ENCODE measurements at places on chromosomes 7 and 10.
A peak's percentile ranks its signal among the peaks of the same experiment; 100 is the strongest.

- no peak for DNase-seq
These were observed 13.3 kb downstream of the FAM107B start for GRCh38 chr10:14761372-14761771.

- no peak for DNase-seq
These were observed 160.7 kb downstream of the TMEM178B start for GRCh38 chr7:141234335-141235105.

DNA sequence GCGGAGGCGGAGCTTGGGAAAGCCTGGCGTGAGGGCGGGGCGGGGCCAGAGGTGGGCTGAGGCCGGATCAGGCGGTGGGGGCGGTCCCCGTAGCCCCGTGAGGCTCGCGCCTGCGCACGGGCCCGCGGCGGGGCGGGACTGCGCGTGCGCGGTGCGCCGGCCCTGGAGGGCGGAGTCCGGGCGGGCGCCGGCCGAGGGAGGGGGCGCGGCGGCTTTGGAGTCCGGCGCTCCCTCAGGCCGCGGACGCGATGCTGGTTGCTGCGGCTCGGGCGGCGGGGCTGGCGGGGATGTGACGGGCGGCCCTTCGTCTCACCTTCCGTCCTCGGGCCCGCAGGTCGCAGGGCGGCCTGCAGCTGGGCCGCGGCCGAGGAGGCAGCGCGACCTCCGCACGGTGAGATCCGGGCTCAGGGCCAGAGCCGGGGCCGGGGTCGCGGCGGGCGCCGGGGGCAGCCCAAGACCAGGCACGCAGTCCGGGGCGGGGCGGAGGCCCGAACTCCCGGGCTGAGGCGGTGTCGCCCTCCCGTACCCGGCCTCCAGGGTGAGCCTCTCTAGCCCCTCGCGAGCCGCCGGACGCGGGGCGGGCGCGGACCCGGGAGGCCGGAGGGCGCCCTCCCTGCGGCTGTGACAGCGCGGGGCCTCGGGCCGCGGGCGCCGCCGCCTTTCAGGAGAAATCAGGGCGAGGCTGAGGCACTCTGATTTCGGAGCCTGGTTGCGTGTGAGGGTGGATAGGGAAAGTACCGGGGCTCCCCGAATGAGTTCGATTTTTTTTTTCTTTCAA is at the start of gene CCSER2:
Gene CCSER2, plus strand, starts transcription at position 172 of the 778 bp plus-strand sequence. CDS start 42,464 bp downstream, outside the sequence.
- peak; percentile 96 for DNase-seq

GRCh38 chr7:29607889-29608288 is 44.3 kb downstream of the PRR15 start:
- DNase-seq = no peak

DNA sequence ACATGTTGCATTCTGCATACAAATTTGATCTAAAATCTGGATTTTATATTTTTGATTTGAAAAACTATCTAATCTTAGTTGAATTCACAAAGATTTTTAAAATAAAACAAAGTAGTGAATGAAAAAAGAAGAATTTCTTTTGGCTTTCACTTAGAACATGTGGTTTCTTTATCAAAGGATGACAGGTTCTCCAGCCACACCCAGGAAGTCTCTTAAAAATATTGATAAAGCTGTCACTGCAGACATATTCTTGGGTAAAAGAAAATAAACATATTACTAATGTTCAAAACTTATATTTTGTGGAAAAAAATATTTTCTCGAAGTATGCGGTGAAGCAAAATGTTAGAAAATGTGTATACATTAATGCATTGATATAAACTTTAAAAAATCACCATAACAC is 44.3 kb downstream of the ARL4A start:
- no peak for DNase-seq

DNA sequence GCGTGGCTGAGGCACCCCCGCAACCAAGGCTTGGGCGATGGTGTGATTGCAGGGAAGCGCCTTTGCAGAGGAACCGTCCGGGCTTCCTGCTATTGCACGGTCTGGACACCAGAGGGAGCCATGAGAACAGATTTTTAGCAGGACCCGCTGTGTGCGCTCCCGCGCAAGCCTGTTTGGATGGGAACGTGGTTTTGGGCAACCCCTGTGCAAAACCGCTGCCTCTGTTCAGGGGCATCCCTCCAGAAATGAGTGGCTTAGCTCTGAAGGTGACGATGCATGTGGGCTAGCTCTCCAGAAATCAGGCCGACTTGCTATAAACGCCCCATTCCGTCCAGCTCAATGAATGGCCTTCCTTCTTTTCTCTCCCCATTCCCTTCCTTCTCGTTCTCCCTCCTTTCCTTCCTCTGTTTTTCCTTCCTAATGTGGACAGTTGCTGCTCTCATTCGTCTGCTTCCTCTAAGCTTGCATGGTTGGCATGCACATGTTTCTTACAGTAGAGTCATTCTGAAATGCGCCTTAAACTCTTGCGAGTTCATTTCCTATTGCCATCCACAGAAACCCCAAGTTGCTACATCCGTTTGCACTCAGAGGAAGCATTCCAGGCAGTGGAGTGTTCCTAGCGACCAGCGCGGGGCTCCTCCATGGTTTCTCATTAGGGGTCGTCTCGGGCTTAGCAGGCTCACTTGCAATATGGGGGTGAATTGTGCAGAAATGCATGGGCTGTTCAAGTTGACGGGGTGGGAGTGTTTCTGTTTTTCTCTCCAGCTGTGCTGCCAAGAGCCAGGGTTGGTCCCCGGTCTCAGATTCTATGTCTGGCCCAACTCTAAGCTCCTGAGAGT is 302.5 kb upstream of the GALNT17 start:
- peak; percentile 64 for DNase-seq

DNA sequence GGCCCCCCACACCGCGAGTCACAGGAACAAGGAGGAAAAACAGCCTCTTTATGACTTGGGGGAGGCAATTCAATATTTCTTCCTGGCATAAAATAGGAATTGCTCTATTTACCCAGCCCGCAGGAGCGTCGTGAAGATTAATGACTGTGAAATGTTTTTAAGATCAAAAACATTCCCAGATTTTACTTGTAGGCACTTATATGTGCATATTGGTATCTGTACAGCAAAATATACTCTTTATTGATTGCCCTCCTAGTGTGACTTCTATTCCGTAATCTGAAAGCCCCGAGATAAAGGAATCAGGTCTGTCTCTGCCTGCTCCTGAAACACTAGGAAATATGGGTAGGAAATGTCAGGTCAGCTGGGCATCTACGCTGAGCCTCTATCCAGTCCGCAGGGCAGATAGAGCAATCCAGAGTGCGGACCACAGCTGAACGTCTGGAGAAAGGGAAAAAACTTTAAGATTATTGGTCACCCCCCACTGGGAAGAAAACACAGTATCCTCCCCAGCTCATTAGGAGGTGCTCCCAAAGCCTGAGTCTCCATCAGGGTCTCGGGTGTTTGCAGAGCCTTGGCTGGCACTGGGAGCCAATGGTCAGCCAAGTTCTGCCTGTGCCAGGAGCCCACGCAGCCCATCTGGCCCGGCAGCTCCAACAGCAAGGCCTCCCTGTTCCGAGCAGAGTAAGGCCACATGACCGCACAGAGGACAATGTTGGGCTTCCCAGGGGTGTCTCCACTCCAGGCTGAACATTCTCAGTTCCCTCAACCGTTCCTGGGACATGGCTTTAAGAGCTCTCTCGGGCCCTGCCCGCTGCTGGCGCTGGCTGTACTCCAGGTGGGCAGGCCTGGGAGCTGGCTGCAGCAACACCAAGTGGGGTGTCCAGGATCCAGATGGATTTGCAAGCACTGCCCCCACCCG is 7.7 kb downstream of the CTBP2 start:
- DNase-seq = no peak

DNA sequence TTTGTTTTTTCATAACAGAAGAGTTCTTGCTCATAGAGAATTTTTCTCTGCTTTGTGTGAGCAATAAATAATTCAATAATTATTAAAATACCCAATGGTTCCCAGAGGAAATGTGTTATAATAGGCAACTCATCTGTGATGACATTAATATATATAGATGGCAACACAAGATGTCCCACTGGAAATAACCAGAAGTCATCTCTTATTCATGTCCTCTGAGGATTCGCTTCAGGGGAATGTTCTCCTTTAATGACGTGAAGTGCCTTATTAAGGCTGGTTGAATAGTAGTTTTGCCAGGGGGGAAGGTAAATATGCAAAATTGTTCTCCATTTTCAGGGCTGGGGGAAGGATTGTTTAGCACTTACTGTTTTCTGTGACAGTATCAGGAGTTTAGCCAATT is 3.1 kb downstream of the SLC39A12 start:
- no peak for DNase-seq

DNA sequence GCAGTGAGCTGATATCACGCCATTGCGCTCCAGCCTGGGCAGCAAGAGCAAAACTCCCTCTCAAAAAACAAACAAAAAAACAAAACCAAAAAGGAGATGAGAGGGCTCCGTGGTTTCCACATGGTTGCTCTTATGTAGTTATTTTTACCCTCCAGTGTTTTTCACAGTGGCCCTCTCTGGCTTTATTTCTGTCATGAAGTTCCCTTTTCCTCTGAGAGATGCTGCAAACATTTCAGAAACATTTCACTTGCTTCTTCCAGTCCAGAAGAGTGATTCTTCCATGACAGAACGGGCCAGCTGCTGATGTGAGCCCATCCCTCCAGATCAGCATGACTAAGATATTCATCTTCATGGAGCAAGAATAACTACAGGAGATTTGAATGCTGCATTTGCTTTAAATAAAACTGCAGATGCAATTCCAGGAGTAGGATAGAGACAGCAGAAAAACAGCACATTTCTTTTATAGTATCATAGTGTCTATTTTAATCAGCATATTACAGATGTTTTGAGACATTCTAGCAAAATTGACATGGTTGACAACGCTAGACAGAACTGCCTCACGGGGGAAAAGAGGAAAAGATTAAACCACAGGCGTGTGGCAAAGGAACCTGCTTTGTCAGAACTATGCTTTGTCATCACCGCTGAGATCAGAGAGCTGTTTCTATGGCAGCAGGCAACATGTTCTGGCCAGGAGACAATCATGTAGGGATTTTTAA is 40.3 kb downstream of the NRCAM start:
- no peak for DNase-seq

DNA sequence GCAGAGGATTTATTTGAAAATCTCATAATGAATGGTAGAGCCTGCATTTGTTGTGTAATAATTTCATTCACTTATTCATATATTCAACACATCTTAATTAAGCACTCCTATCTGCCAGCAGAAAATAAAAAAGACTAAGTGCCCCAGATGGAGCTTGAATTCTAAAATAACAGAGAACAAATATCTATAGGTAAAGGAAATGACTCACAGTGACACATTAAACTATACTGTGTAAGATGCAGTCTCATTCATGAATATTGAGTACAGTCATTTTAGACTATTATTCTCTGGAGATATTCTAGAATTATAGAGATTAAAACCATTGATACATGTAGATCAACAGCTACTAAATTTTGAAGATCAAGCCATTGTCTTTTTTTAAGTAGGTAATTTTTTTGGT is 72.1 kb downstream of the PTPRZ1 start:
- DNase-seq = no peak

DNA sequence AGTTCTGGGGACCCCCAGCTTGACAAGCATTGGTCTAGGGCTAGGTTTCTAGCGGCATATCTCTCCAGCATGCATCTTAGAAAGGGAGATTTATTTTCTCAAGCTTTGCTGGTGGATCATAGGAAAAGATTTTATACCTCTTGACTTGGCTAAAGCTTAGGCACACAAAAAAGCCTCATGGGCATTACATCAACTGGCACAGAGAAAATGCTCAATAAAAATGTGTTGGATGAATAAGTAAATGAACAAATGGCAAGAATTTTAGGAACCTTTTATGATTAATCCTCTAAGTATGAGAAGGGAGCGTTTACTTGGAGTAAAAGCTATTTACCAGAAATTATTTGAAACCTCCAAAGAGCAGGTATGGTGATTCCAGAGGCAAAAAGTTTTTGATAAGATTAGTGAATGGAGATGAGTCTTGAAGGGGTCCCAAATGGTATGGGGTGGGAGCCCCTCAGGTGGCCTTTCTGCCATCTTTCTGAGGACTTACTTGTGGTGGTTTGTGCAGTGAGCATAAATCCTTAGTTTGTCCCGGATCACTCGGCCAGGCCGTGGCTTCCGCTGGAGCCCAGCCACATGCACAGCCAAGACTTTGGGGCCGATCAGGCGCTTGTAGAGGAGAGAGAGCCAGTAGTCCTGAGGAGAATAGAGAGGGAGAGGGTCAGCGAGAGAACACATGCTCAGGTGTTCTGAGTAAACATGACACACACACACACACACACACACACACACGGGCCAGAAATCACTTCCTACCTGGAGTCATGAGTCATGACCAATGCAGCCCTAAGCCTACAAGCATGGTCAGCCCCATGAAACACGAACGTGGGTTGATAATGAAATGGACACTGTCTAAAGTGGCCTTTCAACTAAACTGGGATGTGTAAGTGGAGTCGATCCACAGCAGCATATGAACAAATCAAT is 43.1 kb upstream of the HPS1 start:
- no peak for DNase-seq

GRCh38 chr7:94382746-94383145 is 11.9 kb upstream of the COL1A2 start:
- no peak for DNase-seq

DNA sequence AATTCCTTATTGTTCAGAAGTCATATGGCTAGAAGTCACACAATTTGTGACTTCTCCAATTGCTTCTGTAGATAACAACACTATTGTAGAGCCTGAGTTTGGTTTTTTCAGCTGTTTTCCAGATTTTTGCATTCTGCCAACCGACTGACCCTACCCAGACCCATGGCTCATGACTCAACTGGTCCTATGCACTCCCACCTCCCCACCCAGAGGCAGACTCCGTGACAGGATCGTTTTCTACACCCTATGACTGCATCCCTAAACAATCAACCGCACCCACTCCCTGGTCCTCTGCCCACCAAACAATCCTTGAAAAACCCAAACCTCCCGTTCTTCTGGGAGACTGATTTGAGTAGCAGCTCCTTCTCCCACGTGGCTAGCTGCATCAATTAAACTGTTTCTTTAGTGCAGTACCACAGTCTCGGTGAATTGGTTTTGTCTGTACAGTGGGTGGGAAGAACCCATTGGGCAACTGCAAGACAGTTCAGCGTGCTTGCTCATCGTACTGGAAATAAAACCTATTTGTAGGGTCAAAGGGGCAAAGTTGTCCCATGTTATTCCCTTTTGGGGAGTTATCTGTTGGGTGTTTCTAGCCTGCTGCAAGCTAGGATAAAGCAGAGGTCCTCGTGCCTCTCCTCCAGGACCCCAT is 150.3 kb upstream of the FAM20C start:
- no peak for DNase-seq

DNA sequence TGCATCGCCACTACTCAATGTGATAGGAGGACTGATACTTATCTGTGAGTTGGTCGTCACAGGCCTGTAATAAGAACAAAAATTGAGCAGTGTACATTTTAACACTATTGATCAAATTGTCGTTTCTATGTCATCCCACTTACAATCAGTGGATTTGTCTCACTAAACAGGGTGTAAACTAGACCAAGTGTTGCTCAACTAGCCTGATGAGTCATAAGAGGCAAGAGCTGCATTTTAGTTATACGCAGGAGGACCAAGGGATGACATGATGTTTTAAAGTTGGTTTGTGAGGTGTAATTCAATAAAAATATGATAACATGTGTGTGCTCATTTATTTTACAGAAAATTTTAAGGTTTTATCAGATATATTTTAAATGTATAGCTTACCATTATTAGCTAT is 1239.2 kb downstream of the REEP3 start:
- DNase-seq = no peak
